Stimulated activated CD8-positive, alpha-beta memory T cell treated with anti-CD3 and anti-CD28 coated beads, Interleukin-4, amount 100 ng/mL, for 1 hour (primary cell): ENCODE measurements at places on chromosomes 12 and 14.

- no peak for DNase-seq
Measured at GRCh38 chr12:91505006-91505405, 322.4 kb upstream of the DCN start.

DNA sequence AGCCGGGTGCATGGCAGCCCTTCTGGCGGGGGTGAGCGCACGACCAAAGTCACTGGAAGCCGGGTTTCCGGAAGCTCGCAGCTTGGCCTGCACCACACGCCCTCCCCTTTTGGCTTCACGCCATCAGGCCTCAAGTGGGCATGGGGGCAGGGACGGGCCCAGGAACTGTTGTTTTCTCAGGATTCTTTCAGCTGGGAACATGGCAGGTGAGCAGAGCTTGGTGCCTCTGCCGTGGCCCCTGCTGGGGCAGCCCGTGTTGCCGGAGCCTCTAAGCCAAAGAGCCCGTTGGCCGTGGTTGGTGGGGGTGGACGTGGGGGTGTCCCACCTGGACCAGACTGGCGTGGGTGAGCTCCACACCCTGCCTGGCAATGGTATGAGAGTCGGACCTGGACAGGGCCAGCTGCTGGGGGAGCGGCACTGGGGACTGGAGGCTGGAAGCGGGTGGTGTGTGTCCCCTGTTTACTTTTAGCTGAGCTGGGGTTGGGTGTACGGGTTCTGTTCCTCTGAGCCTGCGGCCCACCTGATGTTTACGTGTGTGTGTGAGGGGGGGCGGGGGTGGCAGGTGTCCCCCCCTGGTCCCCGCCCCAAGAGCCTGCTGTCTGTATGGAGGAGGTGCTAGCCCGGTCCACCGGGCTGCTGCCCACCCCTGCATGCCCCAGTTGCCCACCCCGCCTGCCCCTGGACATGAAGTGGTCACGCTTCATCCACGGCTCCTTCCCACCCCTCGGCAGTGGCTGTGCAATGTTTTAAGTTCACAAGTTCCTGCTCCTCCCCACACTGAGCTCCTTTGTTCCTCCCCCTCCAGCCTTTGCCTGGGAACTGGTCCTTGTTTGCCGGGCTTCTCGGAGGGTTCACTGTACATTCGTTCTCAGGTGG lies 28.7 kb upstream of the PLD4 start:
- DNase-seq, result no peak

GRCh38 chr12:122528992-122529391 lies 1.9 kb downstream of the KNTC1 start:
- no peak for DNase-seq

DNA sequence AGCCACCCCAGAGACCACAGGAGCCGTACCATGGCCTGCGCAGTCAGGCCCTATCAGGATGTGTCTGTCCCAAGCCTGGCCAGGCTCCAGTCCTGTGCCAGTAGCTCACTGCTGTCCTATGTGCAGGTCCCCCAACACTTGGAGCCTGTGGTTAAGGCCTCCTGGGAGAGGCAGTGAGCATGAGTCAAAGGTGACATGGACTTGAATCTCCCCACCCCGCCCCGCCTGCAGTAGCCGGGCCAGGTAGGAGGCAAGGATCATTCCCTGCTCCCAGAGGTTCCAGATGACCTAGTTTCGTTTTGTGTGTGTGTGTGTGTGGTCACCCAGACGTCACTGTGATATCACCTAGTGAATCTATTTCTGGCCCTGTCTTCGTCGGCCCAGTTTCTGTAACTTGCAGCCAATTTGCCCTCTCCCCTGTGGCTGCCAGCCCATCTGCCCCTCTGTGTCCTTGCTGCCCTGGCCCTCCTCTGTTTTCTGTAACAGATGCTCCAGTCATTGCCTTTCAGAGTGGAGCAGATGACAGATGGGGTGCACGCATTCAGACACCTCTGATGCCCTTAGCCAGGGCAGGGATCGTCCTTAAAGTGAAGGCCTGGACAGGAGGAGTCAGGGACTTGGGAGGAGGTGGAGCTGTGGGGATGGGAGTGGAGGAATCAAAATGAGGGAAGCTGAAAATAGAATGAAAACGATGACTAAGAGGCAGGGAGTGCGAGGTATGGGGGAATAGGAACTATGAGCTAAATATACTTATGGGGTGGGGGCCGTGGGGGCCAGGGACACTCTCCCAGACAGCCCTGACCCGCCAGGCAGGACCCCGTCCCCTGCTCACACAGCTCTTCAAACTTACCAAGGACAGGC lies 37.4 kb downstream of the SLC6A12 start:
- DNase-seq, result no peak

DNA sequence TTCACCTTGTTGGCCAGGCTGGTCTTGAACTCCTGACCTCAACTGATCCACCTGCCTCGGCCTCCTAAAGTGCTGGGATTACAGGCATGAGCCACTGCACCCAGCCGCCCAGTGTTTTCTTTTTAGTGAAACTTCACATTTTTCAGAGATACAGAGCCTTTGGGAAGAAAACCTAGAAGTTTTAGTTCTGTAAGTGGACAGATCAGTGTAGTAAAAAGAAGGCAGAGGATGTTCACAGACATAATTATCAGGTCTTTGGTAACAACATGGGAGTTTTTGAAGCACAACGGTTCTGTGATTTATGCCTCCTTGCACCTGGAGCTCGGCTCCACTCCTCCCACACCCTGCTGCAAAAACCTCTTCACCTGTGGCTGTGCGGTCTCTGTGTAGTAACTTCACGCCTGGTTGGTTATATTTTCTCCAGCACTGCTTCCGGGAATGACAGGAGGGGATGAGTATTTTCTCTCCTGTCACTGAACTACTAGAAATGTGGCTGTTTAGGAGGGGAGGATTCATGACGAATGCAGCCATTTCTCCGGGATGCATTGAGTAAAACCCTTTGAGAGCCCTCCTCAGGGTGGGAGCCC lies 67.0 kb downstream of the ARF6 start:
- DNase-seq, result no peak

GRCh38 chr14:32683679-32684078 lies 255.0 kb upstream of the NPAS3 start:
- no peak for DNase-seq

GRCh38 chr12:131051155-131051473 lies 97.4 kb downstream of the ADGRD1 start:
- DNase-seq, result no peak

GRCh38 chr12:53676656-53677015 lies 753 bp upstream of the ATP5MC2 start:
- DNase-seq, result no peak

DNA sequence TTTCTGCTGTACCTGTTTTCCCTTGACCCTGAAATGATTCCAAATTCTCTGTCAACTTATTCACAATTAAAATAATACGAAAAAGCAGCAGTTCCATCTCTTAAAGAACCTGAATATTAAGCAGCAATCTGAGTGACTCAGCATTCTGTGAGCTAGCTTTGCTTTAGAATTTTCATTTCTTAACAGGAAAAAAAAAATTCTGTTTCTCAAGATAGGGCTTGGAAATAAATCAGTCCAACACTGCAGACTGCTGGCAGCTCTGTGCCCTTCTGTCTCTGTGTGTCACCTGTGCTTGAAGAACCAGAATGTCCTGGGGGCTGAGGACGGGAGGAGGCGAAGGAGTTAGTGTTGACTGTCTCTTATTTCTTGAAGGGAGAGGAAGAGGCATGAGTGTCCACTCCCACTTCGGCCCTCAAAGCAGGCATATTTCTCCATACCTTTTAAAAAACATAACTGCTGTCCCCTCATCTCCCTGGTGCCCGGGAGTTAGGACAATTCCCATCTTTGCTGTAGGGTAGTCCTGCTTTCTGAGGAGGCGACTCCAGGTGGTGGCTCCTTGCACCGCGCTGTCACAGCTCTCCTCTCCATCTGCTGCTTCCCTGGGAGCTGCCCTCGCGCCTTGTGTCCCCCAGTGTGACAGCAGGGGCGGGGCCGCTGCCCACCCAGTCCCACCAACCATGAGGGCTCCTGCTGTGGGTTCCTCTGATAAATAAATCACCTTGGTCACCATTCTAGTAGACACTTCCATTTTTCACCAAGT lies 203.1 kb downstream of the CALM1 start:
- no peak for DNase-seq

- no peak for DNase-seq
Measured at GRCh38 chr12:62787611-62788010, 147.3 kb downstream of the PPM1H start.

GRCh38 chr12:69686731-69687130 lies 12.4 kb downstream of the BEST3 start:
- no peak for DNase-seq

DNA sequence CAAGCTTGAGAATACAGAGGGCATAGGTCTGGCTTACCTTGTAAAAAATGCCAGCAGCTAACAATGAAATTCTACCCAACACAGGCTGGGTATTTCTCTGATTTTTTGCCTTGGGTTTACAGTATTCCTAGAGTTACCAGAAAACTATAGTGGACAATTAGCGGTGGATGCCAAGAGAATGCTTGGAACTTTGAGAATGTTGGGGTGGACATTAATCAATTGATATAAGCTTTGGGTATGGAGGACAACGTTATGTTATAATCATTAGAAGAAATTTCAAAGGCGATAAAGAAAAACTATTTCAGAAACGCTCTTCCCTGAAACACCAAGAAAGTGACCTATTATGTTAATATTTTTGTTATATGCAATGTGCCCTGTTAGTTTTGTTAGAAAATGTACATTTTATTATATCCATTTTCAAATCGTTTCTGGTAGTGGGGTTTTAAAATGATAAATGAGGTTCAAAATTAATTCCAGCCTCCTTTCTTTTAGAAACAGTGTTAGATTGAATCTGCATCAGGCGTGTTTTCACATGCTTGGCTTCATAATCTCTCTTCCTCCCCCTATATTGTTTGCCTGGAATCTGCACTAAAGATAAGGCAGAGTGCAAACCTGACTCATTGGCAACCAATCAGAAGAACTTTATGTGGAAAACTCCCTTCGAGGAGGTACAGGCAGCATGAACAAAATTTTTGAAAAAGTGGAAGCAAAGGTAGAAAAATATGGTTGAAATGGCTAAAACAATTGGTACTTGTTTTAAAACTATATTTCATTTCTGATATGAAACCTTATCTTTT lies 1.4 kb upstream of the PTPRQ start:
- no peak for DNase-seq

DNA sequence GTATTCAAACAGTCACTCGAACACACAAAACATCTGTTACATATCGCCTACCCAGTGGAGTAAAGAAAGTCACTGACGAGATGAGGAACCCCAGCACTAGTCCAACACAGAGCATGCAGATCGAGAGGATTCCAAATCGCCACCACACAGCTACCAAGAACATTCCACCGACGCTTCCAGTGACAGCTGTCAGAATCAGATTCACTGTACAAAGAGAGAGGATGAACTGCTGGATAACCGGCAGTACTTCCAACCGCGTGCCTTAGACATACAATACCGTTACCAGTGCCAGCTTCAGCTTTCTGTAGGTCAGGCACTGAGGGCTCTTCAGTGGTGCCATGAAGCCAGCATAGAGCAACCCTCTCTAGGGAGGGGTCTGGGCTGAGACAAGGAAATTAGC lies 34.5 kb downstream of the TM7SF3 start:
- DNase-seq, result no peak

- no peak for DNase-seq
Measured at GRCh38 chr14:53569446-53569845, 387.2 kb downstream of the BMP4 start.

GRCh38 chr12:68951652-68952051 lies 18.7 kb upstream of the CPM start:
- DNase-seq, result no peak

DNA sequence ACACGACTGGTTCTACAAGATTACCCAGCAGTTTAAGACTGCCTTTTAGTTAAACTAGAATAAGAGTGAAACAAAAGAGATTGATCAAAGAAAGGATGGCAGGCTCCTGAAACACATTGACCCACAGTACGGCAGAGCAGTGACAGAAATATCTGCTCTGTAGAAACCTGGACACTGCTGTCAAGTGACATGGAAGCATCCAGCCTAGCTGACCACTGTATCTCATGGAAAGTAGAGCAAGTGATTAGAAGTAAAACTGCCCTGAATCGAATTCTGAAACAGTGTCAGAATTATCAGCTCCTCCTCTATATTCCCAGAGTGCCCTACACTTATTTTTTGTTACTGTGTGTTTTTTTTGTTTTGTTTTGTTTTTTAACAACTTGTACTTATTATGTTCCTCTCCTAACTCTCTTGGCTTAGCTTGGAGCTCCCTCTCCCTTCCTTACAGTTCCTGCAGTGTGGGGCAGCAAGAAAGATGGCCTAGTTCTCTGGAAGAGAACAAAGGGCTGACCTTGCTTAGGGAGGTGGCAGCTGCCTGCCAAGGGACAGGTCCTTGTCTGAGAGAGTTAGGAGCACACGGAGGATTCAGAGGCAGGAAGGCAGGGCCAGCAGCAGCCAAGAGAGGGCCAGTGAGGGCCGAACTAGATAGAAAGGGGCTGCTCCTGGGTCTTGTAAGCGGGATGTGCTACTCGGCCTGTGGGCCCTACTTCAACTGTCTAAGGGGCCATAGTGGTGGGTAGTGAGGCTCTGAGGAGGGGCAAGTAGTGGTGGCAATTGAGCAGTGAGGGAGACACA lies 97.2 kb downstream of the PTPRR start:
- no peak for DNase-seq

- DNase-seq, result no peak
Measured at GRCh38 chr12:52506858-52507715, 13.1 kb downstream of the KRT5 start.

- no peak for DNase-seq
Measured at GRCh38 chr14:103545219-103545914, 16.4 kb downstream of the TRMT61A start.

- DNase-seq, result no peak
Measured at GRCh38 chr12:121939186-121939585, 20.8 kb downstream of the CFAP251 start.

- no peak for DNase-seq
Measured at GRCh38 chr12:56758728-56759262, 4.3 kb upstream of the HSD17B6 start.

DNA sequence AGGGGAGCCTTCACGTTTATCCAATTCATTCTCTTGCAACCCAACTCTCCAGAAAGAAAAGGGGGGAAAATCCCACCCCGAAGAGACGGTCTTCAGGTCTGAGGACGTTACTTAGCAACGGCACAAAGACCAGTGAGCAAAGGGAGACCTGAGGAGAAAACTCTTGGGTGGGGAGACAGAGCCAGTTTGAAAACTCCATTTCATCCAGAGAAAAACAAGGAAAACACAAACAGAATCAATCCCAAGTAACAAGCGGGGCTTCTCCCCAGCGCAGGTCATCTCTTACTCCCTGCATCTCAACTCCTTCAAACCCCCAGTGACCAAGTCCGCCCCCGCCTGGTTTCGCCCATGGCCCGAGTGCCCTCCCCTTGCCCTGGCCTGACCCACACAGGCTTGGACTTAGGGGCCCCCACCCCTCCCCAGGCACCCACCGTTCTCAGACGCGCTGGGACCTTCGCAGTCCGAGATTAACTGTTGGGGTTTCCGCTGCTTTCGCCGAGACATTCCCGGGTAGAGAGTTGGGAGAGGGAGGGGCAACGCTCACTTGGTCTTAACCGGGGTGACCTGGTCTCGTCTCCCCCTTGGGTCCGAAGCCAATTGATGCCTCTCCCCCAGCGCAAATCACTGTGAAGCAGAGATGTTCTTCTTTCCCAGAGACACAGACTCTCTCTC lies 10.4 kb upstream of the SALL2 start:
- DNase-seq, result no peak

DNA sequence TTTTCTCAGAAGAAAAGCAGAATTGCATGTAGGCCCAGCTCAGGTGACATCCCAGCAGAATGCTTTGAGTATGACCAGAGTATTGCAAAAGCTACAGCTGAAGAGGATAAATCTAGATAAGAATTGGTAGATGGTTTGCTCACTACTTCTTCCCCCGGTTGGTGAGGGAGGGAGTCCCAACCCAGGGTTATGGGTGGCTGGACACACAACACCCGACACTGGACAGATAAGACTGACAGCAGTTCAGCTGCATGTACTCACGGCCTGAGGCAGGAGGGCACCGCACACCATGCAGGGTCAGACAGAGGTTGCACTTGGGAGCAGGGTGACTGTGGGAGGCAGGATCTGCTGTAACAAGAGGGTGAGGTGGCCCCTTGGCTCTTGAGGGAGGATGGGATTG lies 1.7 kb upstream of the CLEC4C start:
- DNase-seq, result no peak
